ENCODE measurements at places on chromosomes 1 and 21.

- no peak for DNase-seq
Measured at GRCh38 chr1:176338877-176339276, 124.1 kb upstream of the PAPPA2 start.

DNA sequence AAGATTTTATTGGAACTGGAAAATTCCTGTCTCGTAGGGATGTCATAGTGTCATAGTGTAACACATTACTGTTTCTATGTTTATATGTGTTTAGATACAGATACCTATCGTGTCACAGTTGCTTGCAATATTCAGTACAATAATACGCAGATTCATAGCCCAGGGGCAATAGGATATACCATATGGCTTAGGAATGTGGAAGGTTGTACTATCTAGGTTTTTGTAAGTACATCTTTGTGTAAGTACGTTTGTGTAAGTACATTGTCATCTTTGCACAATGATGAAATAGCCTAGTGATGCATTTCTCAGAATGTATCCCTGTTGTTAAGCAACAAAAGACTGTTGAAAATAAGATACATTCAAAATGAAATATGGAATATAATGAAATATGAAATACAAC, 68.9 kb downstream of the CAMTA1 start:
- DNase-seq = no peak

- no peak for DNase-seq
Measured at GRCh38 chr1:167104256-167104633, 10.4 kb downstream of the STYXL2 start.

DNA sequence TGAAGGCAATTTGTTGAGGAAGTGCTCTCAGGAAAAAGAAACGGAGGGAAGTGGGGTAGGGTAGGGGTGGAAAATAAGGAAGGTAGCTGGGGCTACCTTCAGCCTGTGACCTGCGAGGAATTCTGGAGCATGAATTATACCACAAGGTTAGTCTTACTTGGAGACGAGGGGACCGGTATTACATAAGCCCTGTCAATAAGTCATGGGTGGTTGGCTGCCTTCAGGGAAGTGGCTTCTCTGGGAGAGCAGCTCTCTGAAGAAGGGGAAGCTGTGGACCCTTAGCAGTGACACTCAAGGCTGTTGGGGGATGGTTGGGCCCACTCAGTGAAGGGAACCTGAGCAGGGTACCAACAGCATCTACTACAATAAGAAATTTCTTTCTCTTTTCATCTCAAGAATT, 111.3 kb downstream of the TNFSF18 start:
- DNase-seq = no peak

GRCh38 chr1:216936779-216937178, 213.6 kb upstream of the ESRRG start:
- no peak for DNase-seq
